Fibroblast of lung (primary cell): ENCODE measurements at places on chromosomes 16 and 17.

DNA sequence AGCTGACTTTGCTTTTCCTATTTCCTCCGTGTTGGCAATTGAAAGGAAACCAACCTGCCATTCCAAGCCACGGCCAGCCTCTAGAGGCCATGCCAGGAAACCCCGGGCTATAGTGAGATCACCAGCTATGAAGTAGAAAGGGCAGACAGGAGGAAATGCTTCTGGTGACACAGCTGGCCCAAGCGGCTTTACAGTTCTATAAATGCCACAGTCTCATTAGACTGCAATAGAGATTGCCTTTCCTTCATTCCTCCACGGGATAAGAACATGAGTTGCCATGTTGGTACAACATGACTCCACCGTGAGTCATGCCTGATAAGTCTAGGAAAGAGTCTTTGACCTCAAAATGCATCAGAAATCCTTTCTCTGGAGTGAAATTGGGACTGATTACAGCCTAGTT lies 384.9 kb downstream of the GRIN2A start:
- DNase-seq: no peak

GRCh38 chr16:79653373-79653891 lies 52.9 kb upstream of the MAF start:
- DNase-seq: peak; percentile 37

DNA sequence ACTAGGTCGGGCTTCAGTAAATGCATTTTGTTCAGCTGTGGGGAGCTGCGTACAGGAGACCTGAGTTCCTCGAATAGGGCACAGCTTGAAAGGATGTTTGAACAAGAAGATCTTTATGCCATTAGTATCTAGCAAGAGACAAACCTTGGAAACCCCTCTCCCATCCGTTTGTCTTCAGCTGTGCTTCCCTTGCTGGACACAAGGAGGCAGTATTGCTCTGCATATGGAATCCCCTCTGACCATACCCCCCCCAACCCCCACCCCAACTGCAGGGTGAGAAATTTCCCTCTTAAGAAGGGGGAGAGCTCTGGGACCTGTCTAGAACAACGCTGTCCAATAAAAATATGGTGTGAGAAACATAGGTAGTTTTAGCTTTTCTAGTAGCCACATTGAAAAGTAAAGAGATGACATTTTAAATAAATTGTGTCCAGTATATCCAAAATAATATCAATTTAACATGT lies 1.6 kb downstream of the MRM1 start:
- DNase-seq: peak; percentile 62

DNA sequence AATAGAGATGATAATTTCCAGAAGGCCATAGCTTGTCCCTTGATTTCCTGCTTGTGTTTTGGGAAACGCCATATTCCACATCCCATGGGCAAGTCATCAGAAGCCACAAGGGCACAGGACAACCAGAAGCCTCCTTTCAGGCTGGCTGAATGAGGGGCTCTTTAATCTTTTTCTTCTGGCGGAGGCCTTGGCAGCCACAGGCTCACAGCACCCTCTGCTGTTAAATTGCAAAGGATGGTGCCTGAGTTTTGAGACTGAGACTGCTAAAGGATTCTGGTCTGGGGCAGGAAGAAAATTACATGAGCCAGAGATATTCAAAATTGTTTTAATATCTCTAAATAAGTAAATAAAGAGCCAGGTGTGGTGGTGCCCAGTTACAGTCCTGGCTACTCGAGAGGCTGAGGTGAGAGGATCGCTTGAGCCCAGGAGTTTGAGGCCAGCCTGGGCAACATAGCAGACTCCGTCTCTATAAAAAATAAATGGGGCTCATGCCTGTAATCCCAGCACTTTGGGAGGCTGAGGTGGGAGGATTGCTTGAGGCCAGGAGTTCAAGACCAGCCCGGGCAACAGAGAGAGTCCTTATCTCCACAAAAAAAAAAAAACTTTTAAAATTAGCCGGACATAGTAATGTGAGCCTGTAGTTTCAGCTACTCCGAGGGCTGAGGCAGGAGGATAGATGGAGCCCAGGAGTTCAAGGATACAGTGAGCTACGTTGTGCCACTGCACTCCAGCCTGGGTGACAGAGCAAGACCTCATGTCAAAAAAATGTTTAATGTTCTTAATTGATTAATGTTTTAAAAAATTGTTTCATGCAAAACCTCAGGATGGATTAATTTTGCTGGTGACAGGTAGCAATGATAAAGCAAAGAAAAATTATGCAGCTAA lies 26.3 kb downstream of the AARSD1 start:
- peak; percentile 46 for DNase-seq

- no peak for DNase-seq
Measured at GRCh38 chr17:68491381-68492231, 20.6 kb upstream of the PRKAR1A start.

DNA sequence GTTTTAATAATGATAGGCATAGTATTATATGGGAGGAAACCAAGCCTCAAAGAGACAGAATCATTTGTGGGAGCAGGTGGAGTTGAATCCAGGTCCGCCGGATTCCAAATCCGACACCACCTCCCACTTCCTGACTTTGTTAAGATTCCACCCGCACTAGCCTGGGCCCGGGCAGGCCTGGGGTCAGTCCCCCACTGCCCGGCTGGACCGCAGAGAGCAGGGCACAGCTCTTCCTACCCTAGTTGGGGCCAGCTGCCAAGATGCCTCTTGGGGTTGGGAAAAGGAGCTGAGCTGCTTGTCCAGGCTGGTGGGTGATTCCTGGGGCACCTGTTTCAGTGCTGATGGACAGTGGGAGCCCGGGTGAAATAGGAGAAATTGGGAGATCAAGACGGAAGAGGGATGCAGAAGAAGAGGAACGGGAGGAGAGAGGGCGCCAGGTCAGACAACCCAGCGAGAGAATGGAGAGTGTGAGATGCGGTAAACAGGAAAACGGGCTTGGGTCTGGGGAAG lies 53.9 kb downstream of the OR1D5 start:
- no peak for DNase-seq

DNA sequence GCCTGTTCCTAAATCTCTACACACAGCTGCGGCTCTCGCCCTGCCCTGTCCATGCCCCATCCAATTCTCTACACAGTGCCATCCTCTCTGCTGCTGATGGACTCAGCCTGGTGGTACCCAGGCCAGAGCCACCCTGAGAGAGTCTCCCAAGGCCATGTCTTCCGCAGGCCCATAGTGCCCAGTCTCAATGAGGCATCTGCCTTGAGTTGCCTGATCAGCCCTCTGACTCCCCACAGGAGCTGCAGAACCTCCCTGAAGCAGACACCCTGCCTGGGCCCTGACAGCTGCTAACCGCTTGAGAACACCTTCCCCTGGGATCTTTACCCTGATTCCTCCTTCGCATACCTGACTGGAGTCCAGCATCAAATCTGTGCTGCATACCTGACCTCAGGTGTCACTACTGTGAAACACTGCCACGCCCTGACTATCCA lies 13.3 kb downstream of the TSPOAP1 start:
- DNase-seq: no peak

DNA sequence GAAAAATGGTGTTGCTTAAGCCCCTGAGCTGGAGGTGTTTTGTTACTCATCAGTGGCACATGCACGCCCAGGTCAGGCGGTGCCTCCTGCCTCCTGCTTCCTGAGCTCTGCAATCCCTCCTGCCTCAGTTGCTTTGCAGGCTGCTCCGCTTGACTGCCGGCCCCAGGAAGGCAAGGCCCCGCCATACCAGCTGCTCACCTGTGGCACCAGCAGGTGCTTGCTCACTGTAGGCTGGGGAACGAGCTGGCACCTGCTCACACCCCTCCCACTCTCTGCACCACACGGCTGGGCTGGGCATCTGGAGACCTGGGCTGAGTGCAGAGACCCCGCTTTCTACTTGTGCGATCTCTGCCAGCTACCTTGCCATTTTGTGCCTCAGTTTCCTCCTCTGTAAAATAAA lies 200.2 kb downstream of the RBFOX3 start:
- no peak for DNase-seq

- peak; percentile 30 for DNase-seq
Measured at GRCh38 chr16:11689031-11689840, 21.0 kb downstream of the SNN start.

DNA sequence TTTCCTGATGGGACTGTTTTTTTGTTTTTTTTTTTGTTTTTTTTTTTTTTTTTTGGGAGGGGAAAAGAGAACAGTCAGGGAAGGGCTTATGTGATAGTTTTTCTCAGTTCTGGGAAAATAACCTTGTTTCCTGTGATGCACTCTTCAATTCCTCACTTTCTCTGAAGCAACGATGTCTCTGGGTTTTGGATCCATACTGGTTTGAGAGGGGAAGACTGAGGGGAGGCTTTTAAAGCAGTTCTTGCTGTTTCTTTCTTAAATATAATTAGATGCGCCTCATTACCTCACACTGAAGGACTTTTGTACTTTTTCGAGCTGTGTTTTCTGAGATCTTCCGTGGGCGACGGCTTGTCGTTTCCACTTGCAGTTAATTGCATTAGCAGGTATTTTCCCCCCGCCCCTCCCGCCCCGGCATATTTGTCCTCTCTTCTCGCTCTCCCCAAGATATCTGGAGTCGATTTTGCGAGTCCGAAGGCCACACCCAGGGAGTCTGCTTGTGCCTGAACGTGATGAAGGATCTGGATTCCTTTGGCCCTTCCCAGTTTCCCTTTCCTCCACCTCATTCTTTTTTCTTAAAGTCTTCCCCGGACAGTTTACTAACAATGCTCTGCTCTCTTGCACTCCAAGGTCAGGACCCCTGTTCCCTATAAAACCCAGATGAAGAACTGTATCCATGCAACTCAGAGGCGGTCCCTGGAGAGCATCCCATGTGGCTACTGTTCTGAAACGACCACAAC lies 125.2 kb upstream of the ZFHX3 start:
- DNase-seq: peak; percentile 15

DNA sequence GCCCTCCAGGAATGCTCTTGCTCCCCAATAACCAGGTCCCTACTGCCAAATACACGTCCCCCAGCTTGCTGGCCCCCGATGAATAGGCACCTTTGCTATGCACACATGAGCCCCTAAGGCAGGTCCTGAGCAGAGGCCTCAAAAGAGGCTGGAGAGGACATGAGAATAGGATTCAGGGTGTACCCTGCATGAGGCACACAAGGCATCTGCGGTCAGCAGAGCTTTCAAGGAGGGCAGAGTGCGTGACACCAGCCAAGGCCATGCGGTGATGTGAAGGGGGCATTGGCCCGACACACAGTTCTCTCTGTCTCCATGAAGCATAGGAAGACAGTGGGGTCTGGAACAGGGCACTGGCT lies 6.9 kb downstream of the SEZ6L2 start:
- no peak for DNase-seq

DNA sequence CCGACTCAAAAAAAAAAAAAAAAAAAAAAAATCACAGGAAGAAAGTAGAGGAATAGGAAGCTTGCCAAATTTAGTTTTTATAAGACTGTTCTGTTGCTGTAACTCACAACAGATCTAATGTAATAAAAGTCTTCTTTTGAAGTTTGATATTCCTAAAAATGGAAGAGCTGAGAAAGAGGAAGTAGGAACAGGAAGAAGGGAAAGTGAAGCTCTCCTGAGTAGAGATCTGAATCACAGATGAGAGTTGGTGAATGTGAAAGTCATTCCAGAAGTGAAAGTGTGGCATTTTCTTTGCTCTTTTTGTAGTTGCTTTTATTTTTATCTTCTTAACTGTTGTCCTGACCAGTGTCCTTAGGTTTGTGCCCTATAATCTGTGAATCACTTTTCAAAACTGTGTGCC lies 2.1 kb downstream of the NMT1 start:
- DNase-seq: no peak

DNA sequence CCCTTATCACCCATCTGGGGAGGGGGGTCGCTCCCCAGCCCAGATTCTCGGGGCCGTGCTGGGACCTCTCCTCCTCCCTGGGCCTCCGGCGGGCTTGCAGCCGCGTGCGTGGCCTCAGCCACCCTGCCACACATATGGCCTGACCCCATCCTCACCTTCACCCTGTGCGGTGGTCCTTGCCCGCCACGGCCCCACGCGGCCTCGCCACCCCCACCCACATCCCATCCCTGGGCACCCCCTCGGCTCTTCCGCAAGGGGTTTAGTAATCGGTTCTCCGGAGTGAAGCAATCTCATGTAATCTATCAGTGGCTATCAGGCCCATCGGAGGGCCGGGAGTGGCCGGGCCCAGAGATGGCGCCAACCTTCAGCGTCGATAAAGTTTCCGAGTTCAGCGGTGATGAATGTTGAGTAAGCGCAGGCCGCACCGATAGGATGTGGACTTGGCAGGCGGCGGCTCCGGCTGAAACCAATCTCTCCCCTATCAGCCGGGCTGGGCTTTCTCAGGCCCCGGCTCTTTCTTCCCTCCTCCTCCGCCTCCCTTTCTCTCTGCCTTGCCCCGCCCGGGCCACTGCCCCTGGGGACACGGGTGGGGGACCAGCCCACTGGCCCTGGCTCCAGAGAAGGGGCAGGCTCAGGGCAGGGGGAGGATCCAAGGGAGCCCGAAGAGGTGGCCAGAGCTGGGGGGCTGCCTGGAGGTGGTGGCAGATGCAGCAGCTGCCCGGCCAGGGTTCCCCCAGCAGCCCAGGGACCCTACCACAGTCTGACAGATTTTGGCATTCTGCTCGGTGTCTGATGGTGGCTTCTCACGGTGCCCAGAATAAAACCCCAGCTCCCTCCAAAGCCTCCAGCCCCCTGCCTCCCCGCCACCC lies 20.8 kb downstream of the ZFPM1 start:
- peak; percentile 57 for DNase-seq

DNA sequence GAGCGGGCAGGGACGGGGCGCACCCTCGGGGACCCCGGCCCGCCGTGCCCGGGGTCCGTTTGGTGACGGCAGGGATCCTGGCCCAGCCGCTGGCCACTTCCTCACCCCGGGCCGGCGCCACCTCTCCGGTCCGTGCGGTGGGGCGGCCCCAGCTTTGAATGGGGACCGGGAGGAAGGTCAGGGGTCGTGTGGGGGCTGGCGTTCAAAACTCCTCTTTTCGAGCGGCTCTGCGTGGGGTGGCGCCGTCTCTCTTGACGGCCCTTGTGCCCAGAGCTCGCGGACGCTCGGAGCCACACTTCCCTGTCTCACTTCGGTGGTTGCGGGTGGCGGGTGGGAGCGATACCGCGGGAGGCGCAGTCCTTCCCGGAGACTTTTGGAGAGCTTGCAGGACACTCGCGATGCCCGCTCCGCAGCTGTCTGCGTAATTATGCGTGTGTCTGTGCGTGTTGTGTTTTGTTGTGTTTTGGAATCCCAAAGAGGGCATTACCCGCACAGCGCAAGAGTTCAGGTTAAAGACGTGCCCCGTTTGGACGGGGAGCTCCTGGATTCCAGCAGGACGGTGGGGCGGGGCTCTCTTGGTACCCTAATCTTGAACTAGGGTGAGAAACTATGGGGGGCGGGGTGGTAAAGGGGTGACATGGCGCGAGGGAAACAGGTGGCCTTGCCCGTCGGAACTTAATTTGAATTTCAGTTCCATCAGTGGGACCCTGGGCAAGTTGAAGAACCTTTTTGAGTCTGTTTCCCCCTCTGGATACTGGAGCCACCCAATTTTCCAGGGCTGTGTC lies 637 bp downstream of the PLCG2 start:
- peak; percentile 8 for DNase-seq

GRCh38 chr17:64262198-64262999 lies 661 bp downstream of the TEX2 start:
- DNase-seq: no peak

DNA sequence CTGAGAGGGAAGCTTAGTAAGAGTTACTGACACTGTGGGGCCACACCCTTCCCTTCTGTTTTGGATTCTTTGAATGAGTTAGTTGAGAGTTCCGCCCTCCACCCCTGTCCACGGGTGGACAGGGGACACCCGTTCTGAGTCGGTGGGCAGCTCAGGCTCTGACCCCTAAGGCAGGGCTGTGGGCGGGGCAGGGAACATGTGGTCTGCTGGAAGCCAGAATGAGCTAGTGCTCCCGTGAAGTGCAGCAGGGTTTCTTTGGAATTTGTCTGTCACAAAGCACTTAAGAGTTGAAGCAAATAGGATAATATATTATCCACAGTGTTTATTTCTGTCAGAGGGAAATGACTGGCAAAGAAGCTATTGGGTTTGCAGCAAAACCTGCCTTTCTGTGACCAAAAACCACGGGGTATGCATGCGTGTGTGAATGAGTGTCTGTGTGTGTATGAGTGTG lies 90.1 kb downstream of the CLEC16A start:
- DNase-seq: peak; percentile 36
